Lung microvascular endothelial cell (primary cell): ENCODE measurements at places on chromosomes 4 and X.

- DNase-seq: no peak
These were observed 717.5 kb upstream of the SLIT2 start for GRCh38 chr4:19534159-19534558.

GRCh38 chr4:184476695-184477094 lies 2.3 kb upstream of the IRF2 start:
- no peak for DNase-seq

- DNase-seq: no peak
These were observed 50.3 kb downstream of the SH3RF1 start for GRCh38 chr4:169220447-169220846.

GRCh38 chrX:39773923-39774773 lies 323.6 kb downstream of the BCOR start:
- DNase-seq: no peak
